ENCODE measurements at places on chromosomes 6 and 20. TPM values are rescaled to one million over a fixed set of nuclear protein-coding genes. Genes with fewer than 3 reads are reported as not detected.
A peak's percentile ranks its signal among the peaks of the same experiment; 100 is the strongest.

- DNase-seq, result no peak
Measured at GRCh38 chr20:18678549-18679419, 90.9 kb downstream of the DTD1 start.

Gene SLC9A8
- 6.7 TPM for polyA plus RNA-seq

DNA sequence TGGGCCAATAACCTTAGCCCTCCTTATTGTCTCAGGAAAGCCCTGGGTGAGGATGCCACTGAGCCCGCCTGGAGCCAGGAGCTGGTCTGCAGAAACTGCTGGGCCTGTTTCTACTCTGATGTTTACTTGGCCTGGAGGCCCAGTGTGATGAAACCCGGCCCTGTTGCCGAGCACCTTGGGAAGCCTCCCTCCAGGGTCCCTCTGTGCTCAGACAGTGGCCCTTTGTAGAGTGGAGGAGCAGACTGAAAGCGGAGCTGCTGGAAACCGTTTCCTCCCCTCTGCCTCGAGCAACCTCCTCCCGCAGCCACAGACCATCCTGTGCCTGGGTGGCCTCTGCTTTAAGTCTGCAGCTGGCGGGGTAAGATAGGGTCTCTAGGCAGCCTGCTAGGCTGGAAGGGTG is 84.1 kb upstream of the EPB41L1 start:
- no peak for DNase-seq

DNA sequence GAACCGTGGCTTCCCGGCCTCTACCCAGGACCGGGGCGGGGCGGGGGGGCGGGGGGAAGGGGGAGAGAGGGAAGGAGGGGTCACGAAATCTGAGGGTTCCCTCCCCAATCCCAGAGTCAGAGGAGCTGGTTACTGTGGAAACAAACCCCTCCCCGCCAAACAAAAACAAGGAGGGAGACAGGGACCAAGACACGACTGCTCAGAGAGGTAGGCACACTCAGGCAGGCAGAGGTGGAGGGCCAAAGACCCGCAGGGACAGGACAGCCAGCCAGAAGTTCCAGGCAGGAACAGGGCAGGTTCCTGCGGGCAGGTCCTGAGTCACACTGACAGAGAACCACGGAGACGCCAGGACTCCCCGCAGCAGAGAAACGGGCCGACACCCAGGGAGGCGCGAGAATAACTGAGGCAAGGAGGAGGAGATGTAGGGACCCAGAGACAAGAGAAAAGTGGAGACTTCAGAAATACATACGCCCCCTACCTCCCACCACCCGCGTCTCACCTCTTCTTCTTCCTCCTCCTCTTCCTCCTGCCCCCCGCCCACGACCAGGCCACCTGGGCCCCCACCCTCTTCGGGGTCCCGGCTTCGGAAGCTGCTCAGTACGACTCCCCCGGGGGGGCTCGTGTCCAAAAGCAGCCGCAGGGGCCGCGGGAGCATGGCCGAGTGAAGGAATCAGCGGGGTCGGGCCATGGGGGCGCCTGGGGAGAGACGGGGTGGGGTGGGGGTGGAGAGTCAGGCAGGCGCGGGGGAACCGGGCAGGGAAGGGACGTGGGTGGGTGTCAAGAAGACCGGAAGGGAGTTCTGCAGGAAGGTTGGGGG is 578 bp downstream of the RGL2 start:
- DNase-seq, result peak; percentile 83

DNA sequence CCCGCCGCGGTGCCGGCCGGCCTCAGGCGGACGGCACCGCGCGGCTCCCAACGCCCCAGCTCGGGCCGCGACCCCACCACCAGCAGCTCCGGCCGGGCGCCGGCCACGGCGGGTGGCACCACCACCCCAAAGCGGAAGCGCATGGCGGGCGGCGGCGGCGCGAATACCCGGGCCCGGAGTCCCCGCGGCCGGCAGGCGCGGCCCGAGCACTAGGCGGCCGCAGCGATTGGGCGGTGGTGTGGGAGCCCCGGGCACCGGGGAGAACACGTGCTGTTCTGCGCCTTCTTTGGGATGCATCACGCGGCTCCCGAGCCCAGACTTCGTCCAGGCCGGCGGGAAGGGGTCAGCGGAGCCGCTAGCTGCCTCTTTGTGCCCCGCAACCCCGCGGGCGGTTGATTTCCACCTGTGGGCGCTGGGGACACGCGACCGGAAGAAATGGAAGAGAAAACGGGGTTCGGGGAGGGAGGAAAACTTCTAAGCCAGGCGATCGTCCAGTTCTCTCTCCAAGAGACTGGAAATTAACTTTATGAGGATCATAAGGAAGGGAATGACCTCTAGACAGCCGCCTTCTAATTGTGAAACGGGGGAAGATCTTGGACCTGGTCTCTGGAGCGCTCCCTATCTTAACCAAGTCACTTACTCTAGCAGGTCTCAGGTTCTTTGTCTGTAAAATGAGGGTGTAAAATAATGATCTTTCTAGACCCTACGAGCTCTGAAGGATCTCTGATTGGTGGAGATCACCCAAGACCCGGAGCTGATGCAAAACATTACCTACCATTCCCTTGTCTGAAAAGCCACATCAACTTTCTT is at the start of gene EPM2A:
TSS of gene EPM2A (minus strand) at position 165 of the 810 bp plus-strand sequence. CDS start at position 143, 22 bp downstream.
- peak; percentile 67 for DNase-seq

Gene MOXD1
- polyA plus RNA-seq, result 2.3 TPM

DNA sequence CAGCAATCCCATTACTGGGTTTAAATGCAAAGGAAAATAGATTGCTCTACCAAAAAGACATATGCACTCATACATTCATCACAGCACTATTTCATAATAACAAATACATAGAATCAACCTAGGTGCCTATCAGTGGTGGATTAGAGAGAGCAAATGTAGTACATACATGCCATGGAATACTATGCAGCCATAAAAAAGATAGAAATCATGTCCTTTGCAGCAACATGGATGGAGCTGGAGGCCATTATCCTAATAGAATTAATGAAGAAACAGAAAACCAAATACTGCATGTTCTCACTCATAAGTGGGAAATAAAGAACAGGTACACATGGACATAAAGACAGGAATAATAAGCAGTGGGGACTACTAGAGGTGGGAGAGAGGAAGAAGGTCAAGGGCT is 70.7 kb upstream of the MLIP start:
- DNase-seq, result no peak

DNA sequence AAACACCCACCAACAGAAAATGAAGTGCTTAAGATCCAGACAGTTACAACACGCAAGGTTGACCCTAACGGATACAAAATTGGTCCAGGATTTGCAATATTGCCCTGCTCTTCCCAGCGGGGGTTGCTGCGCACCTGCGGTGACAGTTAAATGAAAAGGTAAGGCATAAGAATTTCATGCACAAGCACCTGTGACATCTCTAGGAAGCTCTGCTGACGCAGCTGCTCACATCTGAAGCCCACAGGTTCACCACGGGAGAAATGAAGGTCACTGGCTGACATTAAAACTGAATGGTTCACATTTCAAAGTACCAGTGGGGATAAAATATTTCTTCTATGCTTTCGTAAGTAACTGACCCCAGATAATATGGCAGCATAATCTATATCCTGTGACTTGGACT is 689.3 kb upstream of the AGPAT4 start:
- no peak for DNase-seq

Gene SDHAF4
- 15.7 TPM for polyA plus RNA-seq

Measured in hindlimb muscle (tissue), 1 donor.